ENCODE measurements at places on chromosomes 6 and 20. TPM values are rescaled to one million over a fixed set of nuclear protein-coding genes. Genes with fewer than 3 reads are reported as not detected.

CST4 gene
- total RNA-seq = not detected

MYB gene
- under 0.01 TPM for total RNA-seq

PDE7B gene
- 0.14 TPM for total RNA-seq

MYLK2 gene
- total RNA-seq = not detected

BPIFB2 gene
- total RNA-seq = not detected

CGA gene
- not detected for total RNA-seq

MEI4 gene
- total RNA-seq = under 0.01 TPM

All from nasal cavity respiratory epithelium epithelial cell of viscerocranial mucosa (primary cell).